BJ (cell line): ENCODE measurements at places on chromosomes 3 and 15. TPM values are rescaled to one million over a fixed set of nuclear protein-coding genes. Genes with fewer than 3 reads are reported as not detected.

Gene KNL1
- 3.9 and 8.5 TPM in 2 replicates for polyA plus RNA-seq

Gene LRTM1
- not detected in 2 replicates for polyA plus RNA-seq

Gene CEP19
- polyA plus RNA-seq = 1.9 and 2.4 TPM in 2 replicates

DNA sequence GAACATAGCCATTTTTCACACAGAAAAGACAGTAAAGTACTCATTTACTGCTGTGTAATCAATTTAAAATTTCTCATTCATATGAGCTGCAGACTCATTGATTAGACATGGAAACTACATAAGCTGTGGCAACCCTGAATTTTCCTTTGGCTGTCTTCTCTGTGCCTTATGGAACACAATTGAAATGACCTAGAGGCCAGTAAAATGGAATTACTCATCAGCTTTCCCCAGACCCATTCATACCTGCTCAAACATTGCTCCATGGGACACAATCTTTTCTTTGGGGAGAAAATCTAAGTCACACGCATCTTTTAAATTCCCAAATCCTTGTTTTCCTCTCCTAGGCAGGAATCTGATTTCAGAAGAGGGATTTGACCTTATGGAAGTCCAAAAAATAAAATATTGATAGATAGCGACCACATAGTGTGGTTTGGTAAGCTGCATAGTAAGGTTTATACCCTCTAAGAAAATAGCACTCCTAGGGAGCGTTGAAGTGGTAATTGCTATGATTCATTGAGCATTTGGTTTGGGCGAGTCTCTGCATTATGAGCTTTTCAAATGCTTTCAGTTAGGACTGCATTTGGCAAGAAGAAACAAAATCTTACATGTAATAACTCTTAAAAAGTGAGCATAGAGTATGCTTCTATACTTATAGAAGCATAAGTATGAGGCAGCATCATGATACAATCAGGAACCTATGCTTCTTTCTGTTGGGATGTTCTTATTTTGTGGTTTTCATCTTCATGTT, 243.4 kb upstream of the GADL1 start:
- DNase-seq = no peak

Gene CAPN3
- polyA plus RNA-seq = 5.3 and 6.6 TPM in 2 replicates

Gene CPNE4
- polyA plus RNA-seq = not detected in 2 replicates

Gene RNU5B-1
- not detected in 2 replicates for polyA plus RNA-seq

Gene TMEM212
- polyA plus RNA-seq = not detected in 2 replicates

DNA sequence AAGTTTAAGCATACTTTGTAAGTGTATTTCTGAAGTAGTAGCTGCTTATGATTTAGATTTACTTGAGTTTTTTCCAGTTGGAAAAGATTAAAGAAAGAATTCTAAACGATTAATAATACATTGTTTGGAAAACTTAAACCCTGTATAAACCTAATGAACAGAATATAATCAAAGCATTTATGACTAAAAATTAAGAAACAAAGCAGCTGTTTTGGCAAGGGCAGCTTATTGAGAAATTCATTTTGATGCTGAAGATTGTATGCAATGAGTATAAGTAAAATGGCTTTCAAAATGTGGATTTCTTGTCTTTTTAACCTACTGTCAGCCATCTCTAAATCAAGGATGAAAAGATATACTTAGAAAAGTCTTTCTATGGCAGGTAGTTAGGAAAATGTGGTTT, 140.2 kb downstream of the POLQ start:
- no peak for DNase-seq

- DNase-seq = no peak
Observed at GRCh38 chr3:158368271-158368670, 202.7 kb upstream of the MLF1 start.

DNA sequence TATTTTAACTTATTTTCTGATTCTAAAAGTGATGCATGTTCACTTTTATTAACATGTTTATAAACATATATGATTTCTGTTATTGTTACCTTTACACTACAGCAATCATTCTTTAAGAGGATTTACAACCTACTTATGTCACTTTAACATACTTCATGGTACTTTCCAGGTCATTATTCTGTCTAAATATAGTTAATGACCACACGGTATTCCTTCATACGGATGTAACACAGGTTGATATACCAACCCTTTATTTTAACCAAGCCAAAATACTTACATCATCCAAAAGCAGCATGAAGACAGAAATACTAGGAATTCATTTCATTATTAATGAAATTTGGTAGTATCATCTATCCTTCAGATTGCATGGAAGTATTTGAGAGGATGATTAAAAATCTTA, 18.6 kb downstream of the PIK3R4 start:
- DNase-seq = no peak

- no peak for DNase-seq
Observed at GRCh38 chr15:72179950-72180581, 17.5 kb downstream of the GRAMD2A start.

Gene CIDEC
- 0.09 and 0.25 TPM in 2 replicates for polyA plus RNA-seq
